ENCODE measurements at places on chromosomes 5 and 9.

DNA sequence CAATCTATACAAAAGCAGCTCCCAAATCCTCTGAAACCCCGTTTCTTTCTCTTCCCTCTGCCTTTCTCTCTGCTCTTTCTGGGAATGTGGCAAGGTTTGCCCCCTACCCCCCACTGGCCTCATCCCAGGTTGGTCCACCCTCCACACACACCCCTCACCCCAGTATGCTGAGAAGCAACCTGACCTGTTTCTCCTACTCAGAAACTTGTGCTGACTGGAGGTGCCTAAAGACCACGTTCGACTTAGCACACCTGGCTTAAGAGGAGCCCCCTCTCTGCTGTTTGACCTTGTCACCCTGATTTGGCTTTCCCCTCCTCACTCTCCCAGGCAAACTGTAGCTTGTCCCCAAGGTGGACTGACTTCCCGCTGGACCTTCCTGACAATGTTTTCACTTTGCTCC is 1.1 kb upstream of the SEPTIN8 start:
- no peak for DNase-seq

GRCh38 chr9:77738932-77739331 is 90.8 kb upstream of the GNA14 start:
- no peak for DNase-seq

GRCh38 chr5:68657055-68657961 is 436.5 kb upstream of the SLC30A5 start:
- no peak for DNase-seq

GRCh38 chr5:14295610-14296009 is 152.5 kb downstream of the TRIO start:
- no peak for DNase-seq

GRCh38 chr5:141874262-141874964 is 3.8 kb downstream of the PCDH1 start:
- no peak for DNase-seq

GRCh38 chr5:142981886-142982820 is 212.0 kb downstream of the ARHGAP26 start:
- DNase-seq = peak; percentile 50

GRCh38 chr5:134491841-134492442 is 33.5 kb upstream of the JADE2 start:
- no peak for DNase-seq

- no peak for DNase-seq
Measured at GRCh38 chr9:91407580-91408318, 15.9 kb downstream of the NFIL3 start.

GRCh38 chr9:81052846-81053245 is 636.5 kb downstream of the TLE1 start:
- DNase-seq = no peak

GRCh38 chr9:123871781-123872180 is 58.1 kb downstream of the DENND1A start:
- DNase-seq = no peak

DNA sequence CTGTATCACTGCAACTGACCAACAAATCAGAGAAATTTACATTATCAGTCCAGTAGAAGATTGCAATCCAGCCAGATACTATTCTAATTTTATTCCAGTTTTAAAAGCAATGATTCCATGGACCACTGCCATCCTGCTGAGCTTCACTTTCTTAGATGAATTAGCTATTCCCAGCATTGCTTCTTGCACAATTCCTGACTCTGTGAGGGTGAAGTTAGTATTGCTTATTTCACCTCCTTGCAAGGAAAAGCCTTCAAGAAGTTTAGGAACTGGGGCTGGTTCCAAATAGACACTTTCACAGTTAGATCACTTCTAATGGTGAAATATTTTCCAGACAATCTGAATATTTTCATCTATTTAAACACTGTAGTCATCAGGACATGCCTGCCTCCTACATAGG is 338.6 kb upstream of the TNC start:
- no peak for DNase-seq

GRCh38 chr9:21428235-21428634 is 12.0 kb upstream of the IFNA1 start:
- no peak for DNase-seq

DNA sequence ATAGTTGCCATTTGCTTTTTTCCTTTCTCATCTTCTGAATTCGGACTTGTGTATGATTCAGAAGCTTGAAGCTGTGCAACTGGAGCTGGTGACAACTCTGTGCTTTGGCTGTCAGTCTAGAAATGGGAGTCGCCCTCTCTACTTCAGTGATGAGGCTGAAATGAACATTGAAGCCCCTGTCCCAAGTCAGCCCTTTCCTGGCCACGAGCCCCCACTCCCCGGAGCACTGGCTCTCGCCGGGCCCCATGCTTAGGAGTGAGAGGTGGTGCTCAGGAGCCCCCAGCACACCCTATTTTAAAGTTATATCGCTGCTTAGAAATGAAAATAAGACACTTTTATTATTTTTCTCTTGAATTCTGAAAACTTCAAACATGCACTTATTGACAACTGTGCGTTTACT is 66.0 kb downstream of the PSMB7 start:
- DNase-seq = no peak

DNA sequence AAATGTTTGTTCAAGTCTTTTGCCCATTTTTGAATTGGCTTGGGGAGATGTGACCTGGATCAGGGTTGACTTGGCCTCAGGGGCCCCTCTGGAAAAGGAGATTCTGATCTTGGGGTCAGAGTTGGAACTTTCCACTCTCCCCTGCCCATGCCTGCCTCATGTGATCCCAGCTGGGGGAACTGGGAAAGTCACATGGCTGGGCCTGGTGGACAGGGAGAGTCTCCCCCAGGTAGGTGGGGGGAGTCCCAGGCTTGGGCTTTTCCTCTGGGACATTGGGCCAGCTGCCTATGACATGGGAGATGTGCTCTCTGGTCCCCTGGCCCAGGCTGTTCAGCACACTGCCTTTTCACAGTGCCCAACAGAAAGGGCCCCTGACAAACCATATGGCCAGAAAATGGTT is 60.7 kb downstream of the NDST1 start:
- no peak for DNase-seq

GRCh38 chr5:67165526-67166459 is 30.8 kb downstream of the CD180 start:
- DNase-seq = peak; percentile 39
